Renal cortical epithelial cell (primary cell): ENCODE measurements at places on chromosomes 3 and 15. TPM values are rescaled to one million over a fixed set of nuclear protein-coding genes. Genes with fewer than 3 reads are reported as not detected.
A peak's percentile ranks its signal among the peaks of the same experiment; 100 is the strongest.

GRCh38 chr3:140910860-140911259, 30.8 kb upstream of the SLC25A36 start:
- peak; percentile 14 for DNase-seq

DNA sequence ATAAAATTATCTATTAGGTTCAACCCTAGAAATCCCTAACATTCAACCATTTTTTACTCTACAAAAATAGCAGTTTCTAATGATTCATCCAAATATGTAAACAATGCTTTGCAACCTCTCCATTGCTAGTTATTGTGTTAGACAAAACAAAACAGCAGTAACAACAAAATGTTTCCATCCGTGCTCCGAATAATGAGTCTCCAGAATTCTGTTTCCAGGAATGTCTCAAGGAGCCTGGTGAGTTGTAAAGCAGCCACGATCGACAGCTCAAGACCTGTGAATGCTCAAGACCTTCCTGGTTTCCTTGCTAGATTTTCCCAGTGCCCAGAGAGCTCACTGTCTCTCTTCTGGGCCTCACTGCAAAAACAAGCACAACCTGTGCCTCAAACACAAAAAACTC, 49.9 kb downstream of the CHRD start:
- no peak for DNase-seq

GRM2 gene
- total RNA-seq, result 0.05 TPM in 1 of 2 replicates, not detected in the other

DNA sequence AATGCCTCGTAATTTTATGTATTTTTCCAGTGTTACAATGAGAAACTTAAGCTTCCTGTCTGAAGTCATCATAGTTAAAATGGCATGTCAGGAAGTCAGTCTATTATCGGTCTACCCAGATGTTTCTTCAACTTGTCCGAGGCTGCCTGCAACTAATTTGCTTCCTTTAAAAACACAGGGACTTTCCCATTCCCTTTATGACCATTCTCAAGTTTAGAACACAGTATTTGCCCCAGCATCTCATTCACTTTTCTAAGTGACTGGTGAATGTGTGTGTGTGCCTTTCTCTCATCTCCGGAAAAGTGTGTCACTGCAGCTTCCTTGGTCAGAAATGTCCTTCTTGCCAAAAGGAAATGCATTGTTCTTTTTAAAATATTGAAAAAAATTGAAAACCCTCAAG, 466.6 kb downstream of the RAP2B start:
- DNase-seq, result no peak

DNA sequence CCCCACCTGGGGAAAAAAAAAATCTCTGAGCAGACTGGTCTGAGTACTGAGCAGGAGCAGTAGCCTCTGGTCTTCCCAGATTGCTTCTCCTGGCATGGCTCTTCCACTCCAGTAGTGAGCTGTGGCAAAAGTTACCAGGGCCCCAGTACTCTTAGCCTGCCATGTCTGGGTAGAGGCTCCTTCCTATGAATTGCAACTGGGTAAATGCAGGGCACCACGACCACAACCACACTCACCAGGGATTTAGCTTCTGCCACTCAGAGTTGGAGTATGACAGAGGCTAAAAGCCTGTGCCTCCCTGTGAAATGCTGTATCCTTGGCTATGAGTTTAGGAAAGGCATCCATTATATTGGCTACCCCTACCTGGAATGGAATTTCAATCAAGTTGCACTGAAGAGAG, 67.9 kb upstream of the CCDC54 start:
- no peak for DNase-seq

DNA sequence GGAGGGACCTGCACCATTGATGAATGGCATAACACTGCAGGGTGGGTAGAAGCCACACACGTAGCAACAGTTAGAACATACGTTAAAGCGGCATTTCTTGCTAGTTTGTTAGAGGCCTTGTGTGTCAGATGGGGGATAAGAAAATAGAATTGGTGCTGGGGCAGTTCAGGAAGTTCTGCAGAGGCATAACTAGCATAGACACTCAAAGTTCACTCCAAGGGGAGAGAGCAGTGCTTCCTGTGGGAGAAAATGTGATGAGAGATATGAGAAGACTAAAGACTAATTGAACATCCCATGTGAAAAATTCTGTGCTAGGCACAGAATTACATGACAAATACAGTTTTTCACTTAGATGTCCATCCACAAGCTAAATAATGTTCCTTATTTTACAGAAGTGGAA, 327.1 kb downstream of the ZNF621 start:
- no peak for DNase-seq

- no peak for DNase-seq
Observed at GRCh38 chr15:69988541-69989225, 109.0 kb downstream of the TLE3 start.

- DNase-seq, result no peak
Observed at GRCh38 chr15:29726553-29726952, 95.7 kb downstream of the TJP1 start.

DNA sequence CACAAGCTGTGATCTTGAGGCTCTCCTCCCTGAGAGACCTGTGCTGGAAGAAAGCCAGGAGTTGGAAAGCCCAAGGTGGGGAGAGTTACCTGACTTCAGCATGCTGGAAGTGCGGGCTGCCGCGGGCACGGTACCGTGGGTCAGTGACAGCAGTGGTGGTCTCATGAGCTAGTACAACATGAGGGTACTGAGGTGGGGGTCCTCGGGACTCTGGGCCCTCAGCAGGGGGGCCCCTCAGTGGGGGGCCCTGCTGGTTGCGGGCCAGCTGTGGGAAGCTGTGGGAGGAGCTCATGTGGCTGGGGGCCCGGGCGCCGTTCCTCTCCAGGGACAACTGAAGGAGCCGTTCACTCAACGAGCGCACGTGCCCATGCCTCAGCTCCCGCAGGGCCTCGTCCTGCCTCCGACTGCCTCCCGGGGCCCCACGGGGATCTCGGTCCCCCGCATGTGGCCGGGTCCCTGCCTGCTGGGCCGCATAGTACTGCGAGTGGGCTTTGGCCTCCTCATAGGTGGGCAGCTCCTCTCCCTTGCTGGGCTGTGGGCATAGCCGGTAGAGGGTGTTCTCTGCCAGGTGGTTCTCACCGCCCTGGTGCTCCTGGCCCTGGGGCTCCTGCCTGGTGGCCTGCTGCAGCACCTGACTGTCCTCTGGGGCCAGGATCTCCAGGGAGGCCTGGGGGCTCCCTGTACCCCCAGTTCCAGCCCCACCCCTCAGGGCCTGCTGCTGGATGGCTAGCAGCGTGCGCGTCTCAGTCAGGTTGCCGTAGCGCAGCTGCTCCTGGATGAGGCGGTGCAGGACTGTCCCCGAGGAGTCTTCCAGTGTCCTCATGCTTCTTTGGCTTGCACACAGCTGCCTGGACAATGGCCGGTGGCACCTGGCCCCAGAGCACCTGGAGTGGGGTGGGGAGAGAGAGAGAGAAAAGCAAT, 3.4 kb downstream of the AMOTL2 start:
- no peak for DNase-seq

SLC22A14 gene
- 0.45 TPM in 1 of 2 replicates, not detected in the other for total RNA-seq

MORC1 gene
- under 0.01 and 0.05 TPM in 2 replicates for total RNA-seq

CKMT1A gene
- 0.35 TPM in 1 of 2 replicates, not detected in the other for total RNA-seq

- DNase-seq, result peak; percentile 7
Observed at GRCh38 chr15:45689616-45690015, 54.8 kb downstream of the SQOR start.

IL16 gene
- total RNA-seq, result 0.05 and 0.69 TPM in 2 replicates

DNA sequence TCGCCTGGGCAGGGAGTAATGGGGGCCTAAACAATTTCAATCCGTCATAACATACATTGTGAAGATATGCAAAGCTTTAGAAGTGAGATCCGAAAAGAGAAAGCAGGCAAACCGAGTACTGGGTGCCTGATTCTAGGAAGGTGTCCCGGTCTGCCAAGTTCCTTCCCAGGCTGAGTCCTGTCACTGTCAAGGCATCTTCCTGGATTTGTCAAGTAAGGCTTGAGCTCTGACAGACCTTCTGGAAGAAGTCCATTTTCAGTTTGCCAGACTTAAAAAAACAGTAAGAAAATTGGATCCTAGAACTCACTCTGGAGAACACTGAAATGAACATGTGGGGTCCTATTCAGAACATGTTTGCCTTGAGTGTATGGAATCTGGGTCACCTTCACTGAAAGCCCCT, 253.9 kb downstream of the RORA start:
- no peak for DNase-seq

DNA sequence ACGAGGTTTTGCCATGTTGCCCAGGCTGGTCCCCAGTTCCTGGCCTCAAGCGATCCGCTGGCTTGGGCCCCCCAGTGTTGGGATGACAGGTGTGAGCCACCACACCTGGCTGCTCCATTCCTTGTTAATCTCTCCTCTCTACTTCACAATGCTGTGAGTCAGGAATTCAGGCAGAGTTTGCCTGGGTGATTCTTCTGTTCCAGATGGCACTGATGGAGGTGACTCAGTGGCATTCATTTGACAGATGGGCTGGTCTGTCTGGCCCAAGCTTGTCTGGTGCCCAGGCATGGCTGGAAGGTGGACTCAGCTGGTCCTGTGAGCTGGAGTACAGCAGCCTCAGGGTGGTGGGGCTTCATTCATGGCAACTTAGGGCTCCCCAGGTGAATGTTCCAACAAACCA, 43.2 kb downstream of the SLC6A20 start:
- DNase-seq, result no peak

TM4SF18 gene
- 11.9 and 21.5 TPM in 2 replicates for total RNA-seq

GRCh38 chr3:38479431-38480092, 16.6 kb upstream of the EXOG start:
- peak; percentile 56 for DNase-seq

DNA sequence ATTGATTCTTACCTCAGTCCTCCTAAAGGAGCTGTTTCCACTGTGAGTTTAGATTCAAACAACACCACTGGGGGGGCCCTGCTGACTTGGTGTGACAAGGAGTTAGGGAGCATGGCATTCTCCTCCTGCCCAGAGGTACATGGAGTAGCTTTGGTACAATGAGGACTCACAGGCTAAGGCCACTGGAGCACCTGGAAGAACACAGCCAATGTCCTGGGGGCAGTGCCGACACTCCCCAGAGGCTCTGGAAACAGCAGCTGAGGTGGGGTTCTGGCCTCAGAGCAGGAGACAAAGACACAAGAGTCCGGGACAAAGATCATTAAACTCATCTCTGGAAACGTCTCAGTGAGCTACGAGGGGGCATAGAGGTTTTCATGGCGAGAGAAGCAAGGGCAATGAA, 69.7 kb upstream of the POMGNT2 start:
- no peak for DNase-seq

MAP6D1 gene
- 2.3 and 2.5 TPM in 2 replicates for total RNA-seq

DNA sequence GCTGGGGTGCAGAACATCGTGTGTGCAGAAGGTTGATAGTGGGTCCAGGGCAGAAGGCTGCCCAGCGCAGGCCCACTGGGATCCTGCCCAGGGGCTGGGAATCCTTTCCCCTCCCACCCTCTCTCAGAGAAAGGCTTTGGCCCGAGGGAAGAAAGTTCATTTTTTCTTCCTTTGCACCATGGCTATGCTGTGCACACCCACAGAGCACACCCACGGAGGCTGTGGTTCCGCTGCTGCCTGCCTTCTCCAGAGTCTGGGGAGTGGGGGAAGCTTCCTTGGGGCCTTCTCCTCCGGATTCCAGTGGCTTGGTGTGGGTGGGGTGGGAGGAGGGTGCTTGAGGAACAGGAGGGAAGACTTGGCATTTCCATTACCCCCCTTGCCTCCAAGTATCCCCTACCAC, 7.0 kb upstream of the PRKCD start:
- DNase-seq, result no peak

LRRK1 gene
- 9.2 and 21.8 TPM in 2 replicates for total RNA-seq

DNA sequence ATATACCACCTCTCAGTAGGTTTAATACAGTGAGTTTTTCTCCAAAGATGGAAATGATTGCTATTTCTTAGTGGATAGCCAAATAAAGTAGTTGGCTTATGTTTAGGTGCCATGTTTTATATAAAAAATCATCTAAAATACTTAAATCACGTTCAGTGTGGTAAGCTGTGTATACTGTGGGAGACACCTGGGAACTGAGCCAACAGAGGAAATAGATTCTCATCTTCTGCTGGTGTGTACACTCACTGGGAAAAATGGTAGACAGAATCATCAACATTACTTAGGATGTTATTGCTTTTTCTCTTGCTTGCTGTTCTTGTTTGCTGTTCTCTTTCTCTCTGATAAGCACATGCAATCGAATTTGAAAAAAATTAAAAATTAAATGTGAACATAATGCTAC, 112.6 kb upstream of the MB21D2 start:
- no peak for DNase-seq

MINAR1 gene
- 0.17 and 0.60 TPM in 2 replicates for total RNA-seq

GRCh38 chr3:32440611-32441350, 49.1 kb downstream of the CMTM7 start:
- peak; percentile 91 for DNase-seq

PEX11A gene
- total RNA-seq, result 3.3 and 11.6 TPM in 2 replicates

DNA sequence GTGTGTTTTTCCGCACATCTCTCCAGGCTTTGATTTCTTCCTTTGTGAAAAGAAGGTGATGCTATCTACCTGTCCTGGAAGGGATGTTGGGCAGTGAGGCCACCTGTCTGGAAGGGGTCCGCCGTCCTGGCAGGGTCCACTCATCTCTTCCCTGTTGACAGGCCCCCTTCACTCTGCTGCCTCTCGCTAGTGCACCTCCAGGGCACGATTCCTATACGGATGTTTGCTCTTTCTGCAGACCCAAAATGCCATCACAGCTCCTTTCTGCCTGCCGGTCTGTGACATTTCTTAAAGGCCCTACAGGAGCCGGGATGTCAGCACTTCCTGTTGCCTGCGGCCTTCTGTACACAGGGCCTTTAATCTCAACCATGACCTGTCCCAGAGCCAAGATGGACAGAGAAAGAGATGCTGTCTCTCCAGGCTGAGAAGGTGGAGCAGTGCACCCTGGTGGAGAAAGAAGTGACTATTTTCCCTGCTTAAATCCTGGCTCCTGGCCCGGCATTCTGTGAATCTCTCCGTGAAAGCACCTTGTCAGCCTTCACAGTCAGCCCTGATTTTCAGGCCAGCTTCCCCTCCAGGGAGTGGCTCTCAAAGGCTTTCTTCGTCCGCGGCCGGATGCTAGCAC, 7.4 kb downstream of the FAM3D start:
- DNase-seq, result peak; percentile 52

GRCh38 chr15:48010316-48010715, 110.5 kb upstream of the SLC24A5 start:
- DNase-seq, result peak; percentile 64

DNA sequence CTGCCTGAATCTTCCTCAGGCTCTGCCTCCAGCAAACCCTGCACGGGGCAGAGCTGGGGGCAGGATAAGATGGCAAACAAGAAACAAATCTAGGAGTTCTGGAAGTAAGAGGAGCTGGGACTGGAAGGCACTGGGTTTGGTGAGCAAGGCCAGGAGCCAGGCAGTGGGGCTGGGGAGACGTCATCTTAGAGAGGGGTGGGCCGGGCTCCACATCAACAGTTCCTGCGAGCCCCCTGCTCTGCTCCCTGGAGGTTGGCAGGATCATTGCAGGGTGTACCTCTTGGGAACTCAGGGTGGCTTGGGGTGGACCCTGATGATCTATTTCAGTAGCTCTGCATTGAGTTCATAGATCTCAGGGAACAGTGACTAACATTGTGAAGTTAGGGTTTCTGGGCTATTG, 87.3 kb upstream of the PRR23E start:
- DNase-seq, result peak; percentile 1

GRCh38 chr15:90598031-90598577, 68.4 kb downstream of the CRTC3 start:
- no peak for DNase-seq
